ENCODE measurements at places on chromosomes 12 and 14.

- no peak for DNase-seq
These were observed 29.1 kb upstream of the HDAC7 start for GRCh38 chr12:47848853-47849252.

DNA sequence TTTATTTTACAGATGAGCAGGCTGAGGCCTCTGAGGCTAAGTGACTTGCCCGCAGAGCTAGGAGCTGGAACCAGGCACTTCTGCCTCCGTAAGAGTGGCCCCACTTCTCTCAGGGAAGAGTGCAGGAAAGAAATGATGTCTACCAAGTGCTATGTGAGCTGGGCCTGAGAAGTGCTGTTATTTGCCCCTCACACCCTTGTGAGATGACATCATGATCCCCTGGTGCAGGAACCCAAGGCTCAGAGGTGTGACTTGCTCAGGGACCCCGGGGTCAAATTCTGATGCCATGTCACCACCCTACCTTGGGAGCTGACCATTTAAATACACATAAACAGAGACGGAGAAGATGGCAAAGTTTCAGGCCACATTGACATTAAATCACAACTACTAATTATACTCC lies 63.7 kb upstream of the DDX11 start:
- no peak for DNase-seq

- DNase-seq = no peak
These were observed 52.3 kb downstream of the SYNE3 start for GRCh38 chr14:95464103-95464502.

DNA sequence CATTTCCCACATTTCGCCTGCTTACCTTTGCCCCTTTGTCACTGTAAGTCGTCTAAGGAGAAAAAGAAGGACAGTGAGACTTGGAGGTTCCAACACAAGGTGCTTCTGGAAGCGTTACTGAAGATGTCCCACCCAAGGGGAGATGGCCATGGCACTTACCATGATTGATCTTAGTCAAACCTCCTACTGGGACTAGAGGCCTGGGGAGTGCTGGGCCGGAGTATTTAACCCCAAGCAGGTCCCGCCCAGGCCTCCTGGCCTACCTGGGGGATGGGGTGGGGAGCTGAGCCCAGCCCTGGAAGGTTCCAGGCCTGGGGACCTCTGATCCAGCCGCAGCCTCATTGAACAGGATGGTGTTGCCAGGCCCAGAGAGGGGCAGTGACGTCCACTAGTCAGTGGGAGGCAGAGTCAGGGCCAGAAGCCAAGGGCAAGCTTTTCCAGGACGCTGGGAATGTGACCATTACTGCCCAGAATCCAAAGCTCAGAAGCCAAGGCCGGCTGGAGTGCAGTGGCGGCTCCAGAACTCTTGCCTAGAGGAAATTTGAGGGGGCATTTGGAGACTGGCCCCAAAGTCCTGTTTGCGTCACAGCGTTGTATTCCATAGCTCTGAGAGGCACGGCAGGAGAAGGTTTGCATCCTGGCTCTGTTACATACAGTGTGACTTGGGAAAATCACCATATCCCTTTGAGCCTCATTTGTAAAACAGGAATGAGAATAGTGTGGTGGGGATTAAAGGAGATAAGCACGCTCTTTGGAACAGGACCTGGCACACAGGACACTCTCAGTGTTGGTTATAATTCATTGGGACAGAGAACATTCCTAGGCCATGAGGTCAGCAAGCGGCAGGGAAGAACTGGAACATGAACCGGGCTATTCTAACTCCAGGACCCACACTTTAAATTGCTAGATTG lies at the start of gene HPD:
Gene HPD, minus strand, starts transcription at position 198 of the 911 bp plus-strand sequence. Its CDS starts 36 bp downstream, at position 162.
- no peak for DNase-seq

DNA sequence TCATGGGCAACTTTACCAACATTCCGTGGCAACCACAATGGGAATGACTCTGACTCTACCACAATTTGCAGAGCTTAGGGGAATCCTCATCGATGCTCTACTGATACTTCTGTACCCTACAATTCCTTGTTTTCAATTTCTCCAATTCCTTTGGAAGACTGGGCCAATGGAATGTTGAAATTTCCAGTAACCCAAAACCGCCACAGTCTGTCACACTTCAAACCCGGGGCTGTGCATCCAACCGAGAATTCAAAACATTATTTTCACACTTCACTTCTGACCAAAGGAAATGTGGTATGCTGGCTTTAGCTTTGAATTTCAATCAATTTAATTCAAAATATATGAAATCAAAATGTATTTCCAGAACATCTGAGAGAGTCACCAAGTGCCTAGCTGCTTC lies 951.4 kb downstream of the VRK1 start:
- DNase-seq = no peak

GRCh38 chr12:92602476-92602875 lies 100.3 kb upstream of the PLEKHG7 start:
- DNase-seq = no peak

DNA sequence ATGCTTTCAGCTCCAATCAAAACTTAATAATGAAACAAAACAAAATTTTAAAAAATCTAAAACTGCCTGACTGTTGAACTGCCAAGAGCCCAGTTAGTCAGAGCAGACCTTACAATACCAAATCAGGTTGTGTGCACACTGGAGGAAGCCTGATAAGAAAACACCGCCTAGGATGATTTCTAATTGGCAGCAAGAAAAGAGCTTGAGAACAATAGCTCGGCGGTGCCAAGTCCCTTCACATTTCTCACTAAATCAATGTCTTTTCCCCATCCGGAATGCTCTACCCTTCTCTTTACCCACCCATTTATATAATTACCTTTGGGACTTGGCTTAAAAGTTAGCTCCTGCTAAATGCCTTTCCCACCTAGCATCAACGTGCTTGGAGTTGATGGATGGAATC lies 256.7 kb downstream of the C12orf75 start:
- DNase-seq = no peak

GRCh38 chr14:55547650-55548315 lies 32.2 kb upstream of the KTN1 start:
- DNase-seq = no peak

- no peak for DNase-seq
These were observed 75.4 kb downstream of the CCDC92 start for GRCh38 chr12:123897221-123897620.

- no peak for DNase-seq
These were observed 45.8 kb downstream of the NINJ2 start for GRCh38 chr12:617304-617915.

DNA sequence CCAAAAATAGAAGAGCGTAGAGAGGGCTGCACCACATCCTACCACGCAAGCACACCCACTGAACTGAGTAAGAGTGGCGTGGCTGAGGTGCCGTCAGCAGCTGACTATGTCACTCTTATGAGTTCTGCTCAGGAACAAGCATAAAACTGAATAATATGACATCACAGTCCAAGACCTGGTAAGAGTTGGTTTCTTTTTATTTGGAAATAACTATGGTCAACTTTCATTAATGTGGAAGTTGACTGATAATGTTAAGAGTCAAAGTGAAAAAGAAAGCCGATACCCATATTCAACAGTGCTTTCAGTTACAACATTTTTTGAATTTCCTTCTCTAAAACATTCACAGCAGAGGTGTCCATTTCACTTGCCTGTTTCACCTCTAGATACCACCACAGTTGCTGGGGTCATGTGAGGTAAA lies 44.6 kb downstream of the GNS start:
- no peak for DNase-seq

- no peak for DNase-seq
These were observed 72.8 kb downstream of the TTC7B start for GRCh38 chr14:90743425-90743824.

DNA sequence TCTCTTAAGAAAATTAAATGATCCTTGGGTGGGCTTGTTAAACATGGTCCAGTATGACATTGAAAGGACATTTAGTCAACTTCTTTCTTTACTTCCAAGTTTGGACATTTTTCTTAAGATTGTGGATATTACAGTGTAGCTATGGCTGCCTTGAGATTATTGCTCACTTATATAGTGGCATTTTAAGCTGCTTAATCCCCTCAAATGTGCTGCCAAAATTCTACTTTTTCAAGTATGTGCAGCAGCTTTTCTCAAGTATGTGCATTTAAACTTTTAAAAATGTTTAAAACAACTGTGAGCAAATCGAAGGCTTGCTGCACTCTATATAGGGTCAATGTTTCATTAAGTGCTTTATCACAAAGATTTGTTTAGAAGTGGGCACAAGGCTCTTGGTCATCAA lies 7.4 kb downstream of the TXNRD1 start:
- DNase-seq = no peak

DNA sequence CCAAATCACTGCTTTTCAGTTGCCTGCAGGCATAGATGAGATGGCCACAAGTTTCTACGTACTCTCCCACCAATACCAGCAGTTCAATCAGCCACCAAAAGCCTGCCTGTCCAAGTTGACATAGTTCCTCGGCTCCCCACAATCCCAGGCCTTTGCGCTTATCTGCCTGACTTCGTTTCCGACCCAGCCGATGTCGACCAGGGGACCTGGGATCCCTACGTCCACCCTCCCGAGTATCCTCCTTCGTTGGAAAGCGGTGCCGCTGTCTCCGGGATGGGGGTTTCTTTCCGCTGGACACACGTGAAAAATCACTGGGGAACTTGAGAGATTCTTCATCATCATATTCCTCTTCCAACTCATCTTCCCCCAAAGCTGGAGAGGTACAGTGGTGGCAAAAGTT lies 1.6 kb downstream of the DNAJC14 start:
- DNase-seq = no peak

Data from activated T-cell treated with anti-CD3 and anti-CD28 coated beads, Interleukin-2, amount 50 U/mL, for 1 hour (primary cell).